ENCODE measurements at places on chromosomes 2 and 18.

GRCh38 chr2:11203480-11203879 lies 48.2 kb downstream of the SLC66A3 start:
- no peak for DNase-seq

DNA sequence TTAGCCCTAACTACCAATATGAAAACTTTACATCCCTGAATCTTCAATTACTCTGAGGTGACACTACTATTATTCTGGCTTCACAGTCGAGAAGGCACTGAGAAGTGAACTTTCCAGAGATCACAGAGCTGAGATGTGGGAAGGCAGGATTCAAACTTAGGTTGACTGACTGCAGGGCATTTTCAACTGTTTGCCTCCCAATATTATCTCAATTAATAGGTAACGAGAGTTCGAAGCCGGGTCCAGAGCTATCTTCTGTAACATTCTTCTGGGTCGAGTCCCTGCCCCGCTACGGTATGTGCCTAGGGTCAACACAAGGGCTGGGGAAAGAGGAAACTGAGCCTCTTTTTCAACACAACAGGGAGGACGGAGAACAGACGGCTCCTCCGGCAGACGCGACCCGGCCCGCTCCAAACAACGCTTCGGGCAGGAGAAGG lies 740 bp downstream of the CHMP3 start:
- no peak for DNase-seq

- DNase-seq = no peak
These were observed 7.8 kb upstream of the UGT1A9 start for GRCh38 chr2:233663911-233664310.

GRCh38 chr2:174038462-174038861 lies 73.3 kb upstream of the SP3 start:
- DNase-seq = no peak

DNA sequence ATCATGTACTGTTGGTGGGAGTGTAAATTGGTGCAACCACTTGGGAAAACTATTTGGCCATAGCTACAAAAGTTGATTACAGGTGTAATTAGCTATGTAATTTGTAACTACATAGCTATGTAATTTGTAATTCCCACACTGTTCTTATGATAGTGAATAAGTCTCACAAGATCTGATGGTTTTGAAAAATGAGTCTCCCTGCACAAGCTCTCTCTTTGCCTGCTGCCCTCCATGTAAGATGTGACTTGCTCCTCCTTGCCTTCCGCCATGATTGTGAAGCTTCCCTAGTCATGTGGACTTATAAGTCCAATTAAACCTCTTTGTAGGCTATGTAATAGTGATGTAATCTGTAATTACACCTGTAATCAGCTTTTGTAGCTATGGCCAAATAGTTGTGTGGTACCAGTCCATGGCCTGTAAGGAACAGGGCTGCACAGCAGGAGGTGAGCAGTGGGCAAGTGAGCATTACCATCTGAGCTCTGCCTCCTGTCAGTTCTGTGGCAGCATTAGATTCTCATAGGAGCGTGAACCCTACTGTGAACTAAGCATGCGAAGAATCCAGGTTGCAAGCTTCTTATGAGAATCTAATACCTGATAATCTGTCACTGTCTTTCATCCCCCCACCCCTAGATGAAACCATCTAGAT lies 133.7 kb upstream of the COPS8 start:
- no peak for DNase-seq

DNA sequence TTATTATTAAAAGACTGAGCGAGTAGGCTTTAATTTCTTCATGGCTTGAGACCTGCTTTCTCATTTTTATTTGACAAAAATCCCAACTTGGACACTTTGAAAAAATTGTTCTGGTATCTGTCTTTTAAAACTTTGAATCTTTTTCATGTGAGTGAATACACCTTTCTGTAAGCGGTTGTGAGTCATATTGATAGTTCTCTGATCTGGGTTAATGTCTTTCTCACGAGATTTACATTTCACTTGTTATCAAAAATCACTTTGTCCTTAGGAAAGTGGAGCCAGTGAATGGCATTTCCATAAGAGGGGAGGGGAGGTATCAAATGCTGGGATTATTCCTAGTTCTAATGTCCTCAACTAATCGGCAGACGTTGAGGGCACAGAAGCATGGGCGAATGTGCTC lies 36.3 kb downstream of the ATP9B start:
- DNase-seq = no peak

DNA sequence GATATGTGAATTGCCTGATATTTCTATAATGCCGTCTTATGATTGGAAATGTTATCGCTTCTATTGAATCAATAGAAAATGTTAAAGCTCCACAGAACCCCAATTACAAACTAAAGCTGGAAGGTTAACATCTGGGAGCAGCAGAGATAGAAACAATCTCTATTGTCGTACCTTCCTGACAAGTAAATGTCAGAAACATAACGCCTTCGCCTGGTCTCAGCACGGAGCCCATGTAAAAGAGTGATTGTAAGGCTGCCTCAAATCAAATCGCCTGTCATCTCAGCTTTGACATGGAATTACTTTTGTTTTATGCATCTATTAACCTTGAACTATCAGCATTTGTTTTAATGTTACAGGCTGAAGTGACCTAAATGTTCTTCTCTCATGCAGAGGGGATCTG lies 885.9 kb upstream of the PIK3C3 start:
- DNase-seq = no peak

DNA sequence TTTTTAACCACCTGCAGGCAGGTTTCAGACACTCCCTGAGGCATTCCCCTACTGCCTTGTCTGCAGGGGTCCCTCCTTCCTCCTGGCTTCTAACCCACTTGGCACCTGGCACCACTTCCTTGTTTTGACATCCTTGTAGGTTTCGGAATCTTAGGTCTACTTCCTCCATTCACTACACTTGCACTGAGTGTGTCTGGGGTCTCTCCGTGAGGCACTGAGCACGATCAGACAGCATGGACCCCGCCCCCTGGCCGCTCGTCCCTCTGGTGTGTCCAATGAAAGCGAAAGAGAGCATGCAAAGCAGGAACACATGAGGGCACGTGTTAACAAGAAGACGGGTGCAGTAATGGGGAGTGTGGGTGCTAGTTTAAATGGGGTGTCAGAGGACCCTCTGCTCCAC lies 63.8 kb downstream of the HAUS1 start:
- DNase-seq = no peak

GRCh38 chr2:134120733-134121630 lies 132.9 kb upstream of the MGAT5 start:
- DNase-seq = peak; percentile 33

DNA sequence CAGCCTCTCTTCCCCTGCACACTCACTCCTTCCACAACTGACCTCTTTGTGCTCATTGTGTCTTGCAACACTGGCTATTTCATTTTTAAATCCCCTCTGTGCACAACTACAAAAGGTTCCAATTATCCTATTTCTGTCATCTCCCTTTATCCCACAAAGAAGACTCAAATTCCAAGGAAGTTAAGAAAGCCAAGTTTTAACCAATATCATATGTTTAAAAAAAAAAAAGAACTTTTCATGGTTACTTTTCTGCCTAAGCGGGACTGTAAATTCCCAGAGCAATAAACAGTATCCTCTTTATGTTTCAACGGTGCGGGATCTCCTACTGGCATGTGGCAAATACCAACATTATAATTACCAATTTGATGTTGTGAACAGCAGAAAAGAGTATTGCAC lies 83.8 kb downstream of the DOCK10 start:
- no peak for DNase-seq
